ENCODE measurements at places on chromosomes 16 and 17. TPM values are rescaled to one million over a fixed set of nuclear protein-coding genes. Genes with fewer than 3 reads are reported as not detected.

The TNP2 gene
- total RNA-seq = not detected

The HIC1 gene
- 20.7 TPM for total RNA-seq

The SEPTIN1 gene
- 0.15 TPM for total RNA-seq

The CDH13 gene
- total RNA-seq = 115 TPM

The TAT gene
- total RNA-seq = not detected

The SEPTIN12 gene
- total RNA-seq = not detected

The CYBC1 gene
- 41.3 TPM for total RNA-seq

The OSGIN1 gene
- total RNA-seq = 1.6 TPM

The MED13 gene
- total RNA-seq = 30.5 TPM

The CLEC18A gene
- 9.2 TPM for total RNA-seq

The SHISA6 gene
- not detected for total RNA-seq

The CTRL gene
- 0.38 TPM for total RNA-seq

The ERN2 gene
- total RNA-seq = 0.35 TPM

The ZNF597 gene
- 1.1 TPM for total RNA-seq

The ZMYND15 gene
- total RNA-seq = 0.23 TPM

The SNAI3 gene
- total RNA-seq = not detected

The CD300LF gene
- not detected for total RNA-seq

The MYL11 gene
- not detected for total RNA-seq

The EVPLL gene
- total RNA-seq = not detected

The TBX2 gene
- total RNA-seq = 3.5 TPM

The MRPL10 gene
- total RNA-seq = 21.3 TPM

Measured in smooth muscle cell of the coronary artery (primary cell).